Right atrium auricular region (tissue), 2 donors: ENCODE measurements at places on chromosomes 13 and 19.

- DNase-seq: no peak
These were observed 19.2 kb downstream of the RAB20 start for GRCh38 chr13:110542169-110542796.

DNA sequence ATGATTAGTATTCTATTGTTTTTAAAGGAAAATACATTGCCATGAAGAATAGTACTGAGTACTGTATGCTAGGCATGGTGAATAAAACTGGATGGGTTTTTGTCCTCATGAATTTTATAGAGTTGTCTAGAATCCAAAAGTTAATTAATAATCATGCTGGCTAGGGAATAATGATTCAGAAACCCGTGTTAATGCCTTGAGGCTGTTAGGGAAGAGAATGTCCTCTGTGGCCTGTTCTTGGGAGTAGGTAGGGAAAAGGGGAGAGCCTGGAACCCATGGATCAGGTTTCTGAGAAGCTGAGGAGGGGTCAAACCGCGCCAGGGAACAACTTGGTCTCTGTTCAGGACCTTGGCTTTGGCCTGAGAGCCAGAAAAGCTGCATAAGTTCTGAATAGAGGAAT is 1376.3 kb upstream of the SLC10A2 start:
- DNase-seq: no peak

DNA sequence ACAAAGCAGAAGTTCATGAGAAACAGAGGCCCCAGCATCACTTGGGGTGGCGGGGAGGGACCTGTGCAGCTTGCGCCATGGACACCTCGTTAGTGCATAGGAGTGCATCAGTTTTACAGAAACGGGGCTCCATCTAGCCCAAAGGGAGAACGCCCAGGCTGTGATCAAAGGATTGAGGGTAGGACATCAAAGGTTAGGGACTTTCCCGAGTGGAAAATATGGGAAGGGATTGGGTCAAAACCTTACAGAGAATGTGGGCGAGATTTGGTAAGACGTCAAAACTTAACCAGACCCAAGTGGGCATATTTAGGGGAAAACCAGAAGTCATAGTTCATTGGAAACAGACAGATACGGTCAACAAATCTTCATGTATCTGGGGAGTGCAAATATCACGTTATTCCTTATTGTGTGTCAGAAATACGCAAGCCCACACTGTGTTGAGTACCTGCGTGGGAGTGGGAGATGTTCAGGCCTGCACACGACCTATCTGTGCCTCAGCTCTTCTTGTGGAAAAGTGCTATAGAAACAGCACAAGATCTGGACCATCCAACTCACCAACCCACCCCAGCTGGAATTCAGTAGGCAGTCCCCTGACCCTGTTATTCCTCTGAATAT is 9.4 kb upstream of the GRAMD1A start:
- DNase-seq: no peak

GRCh38 chr19:814152-815078 is 7.3 kb downstream of the PLPPR3 start:
- no peak for DNase-seq

DNA sequence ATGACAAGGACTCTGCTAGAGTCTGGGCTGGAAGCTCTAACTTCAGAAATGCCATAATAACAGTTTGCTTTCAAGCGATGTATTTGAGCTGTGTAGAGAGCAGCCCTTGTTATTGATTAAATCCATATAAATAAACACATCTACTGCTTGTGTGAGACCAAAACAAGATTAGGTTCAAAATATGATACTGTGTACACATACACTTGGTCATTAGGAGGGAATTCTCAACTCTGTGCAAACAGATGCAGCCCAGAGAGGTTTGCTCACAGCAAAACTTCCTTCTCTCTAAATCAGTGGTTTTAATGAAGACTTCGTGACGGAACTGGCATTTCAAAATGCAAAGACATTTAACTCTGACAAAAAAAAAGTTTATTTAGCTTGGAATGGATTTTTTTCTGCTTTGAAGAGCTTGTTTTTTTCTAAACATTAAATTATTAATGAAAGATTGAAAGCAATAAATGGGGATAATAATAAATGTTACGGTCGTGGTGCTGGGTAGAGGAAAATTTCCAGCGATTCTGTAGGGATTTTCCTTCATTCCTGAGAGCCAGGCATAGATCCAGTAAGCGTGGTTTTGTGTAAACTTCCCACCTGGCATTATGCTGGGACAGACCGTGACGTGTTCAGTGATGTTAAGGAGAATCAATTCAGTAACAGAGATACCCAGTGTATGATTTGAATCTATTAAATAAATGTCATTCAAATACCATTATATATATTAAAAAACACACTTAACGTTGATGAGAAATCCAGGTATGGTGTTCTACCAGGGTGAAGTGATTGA is 213.7 kb downstream of the TEX29 start:
- DNase-seq: no peak

- DNase-seq: no peak
These were observed 36.1 kb downstream of the ZNF787 start for GRCh38 chr19:56084835-56085536.

GRCh38 chr13:40338217-40338616 is 328.2 kb downstream of the FOXO1 start:
- peak; percentile 32 for DNase-seq

GRCh38 chr13:100508455-100508854 is 80.1 kb downstream of the GGACT start:
- DNase-seq: no peak

- DNase-seq: no peak
These were observed 13.9 kb downstream of the ZNF543 start for GRCh38 chr19:57334191-57334590.

DNA sequence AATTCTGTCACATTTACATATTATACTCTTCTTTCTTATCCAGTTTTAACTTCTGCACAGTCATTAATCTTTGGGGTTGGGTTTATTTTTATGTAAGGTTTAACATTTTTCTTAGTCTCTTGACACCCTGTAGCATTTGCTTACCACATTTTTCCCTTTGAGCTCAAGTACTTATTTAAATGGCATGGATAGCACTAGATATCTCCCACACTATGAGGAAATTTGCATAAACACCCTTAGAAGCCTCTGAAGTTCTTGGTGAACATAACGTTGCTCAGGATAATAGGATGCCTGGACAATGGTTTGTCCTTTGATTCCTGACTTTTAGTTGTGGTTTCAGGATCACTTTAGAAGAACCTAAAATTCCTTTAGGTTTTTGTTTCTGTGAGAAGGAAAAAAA is 338.9 kb downstream of the PCDH17 start:
- no peak for DNase-seq

DNA sequence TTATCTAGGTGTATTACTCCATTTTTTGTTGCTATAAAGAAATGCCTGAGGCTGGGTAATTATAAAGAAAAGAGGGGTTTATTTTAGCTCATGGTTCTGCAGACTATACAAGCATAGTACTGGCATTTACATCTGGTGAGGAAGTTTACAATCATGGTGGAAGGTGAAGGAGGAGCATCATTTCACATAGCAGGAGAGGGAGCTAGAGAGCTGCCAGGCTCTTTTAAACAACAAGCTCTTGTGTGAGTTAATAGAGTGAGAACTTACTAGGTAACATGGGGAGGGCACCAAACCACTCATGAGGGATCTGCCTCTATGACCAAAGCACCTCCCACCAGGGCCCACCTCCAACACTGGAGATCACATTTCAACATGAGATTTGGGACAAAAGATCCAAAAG is 221.7 kb upstream of the GPC6 start:
- no peak for DNase-seq

- DNase-seq: no peak
These were observed 352.9 kb downstream of the FOXO1 start for GRCh38 chr13:40313269-40314200.

- no peak for DNase-seq
These were observed 2526.0 kb downstream of the PCDH9 start for GRCh38 chr13:64704121-64704649.

- DNase-seq: no peak
These were observed 25.9 kb downstream of the EFNA2 start for GRCh38 chr19:1311543-1312091.

GRCh38 chr13:66405908-66406802 is 824.0 kb downstream of the PCDH9 start:
- no peak for DNase-seq

GRCh38 chr13:86846501-86846900 is 824.7 kb upstream of the SLITRK5 start:
- DNase-seq: no peak

DNA sequence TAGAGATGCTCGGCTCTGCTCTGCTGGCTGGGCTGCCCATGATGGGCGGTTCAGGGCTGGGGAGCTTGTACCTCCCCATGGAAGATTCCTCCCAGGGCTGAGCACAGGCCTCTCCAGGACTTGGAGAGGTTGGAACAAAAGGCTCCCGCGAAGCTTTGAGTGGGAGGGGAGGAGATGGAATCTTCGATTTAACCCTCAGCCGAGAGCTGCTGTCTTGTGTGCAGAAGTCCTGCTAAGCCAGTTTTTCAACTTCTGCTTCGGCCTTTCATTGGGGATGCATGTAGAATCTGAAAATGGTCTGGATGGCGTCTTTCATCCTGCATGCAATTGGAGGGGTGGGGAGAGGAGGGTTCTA is 163.3 kb downstream of the KDM4B start:
- DNase-seq: no peak

DNA sequence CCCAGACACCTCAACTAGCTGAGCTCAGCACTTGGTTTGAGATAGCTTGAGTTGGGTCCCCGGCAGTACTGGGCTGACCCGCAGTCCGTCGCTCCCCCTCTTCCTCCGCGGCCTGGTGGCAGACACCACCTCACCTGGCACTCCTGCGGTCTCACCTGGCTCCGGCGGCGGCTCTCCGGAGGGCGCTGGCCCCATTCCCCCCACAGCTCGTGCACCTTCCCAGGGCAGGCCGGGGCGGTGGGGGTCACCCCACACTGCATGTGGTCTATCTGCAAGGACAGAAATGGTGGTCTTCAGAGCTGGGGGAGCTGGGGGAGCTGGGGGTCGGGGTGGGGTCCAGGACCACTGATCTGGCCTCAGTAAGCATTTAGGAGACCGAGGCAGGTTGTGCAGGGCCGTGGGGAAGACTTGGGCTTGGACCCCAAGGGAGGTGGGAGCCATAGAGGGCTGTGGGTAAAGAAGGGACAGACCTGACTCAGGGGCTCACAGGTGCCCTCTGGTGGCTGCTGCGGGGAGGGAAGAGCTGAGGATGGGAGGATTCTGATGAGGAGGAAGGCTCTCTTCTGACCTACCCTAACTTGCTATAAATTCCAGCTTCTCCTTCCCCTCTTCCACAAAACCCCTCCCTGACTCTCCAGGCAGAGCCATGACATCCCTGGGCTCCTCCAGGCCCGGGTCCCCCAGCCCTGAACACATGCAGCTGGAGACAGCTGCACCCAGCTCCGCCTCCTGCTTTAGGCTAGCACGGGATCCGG is 6.7 kb upstream of the PLIN4 start:
- DNase-seq: no peak

DNA sequence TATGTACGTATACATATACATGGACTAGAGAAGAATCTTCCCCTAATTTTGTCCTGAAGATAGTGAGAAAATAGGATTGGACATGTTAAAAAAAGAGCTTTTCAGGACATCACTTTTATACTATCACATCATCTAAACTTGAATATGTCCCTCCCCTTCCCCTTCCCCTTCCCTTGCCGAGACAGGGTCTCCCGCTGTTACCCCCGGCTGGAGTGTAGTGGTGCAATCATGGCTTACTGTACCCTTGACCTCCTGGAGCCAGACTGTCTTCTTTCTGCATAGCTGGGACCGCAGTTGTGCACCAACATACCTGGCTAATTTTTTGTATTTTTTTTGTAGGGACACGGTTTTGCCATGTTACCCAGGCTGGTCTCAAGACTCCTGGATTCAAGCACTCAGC is 6.6 kb downstream of the HNRNPM start:
- no peak for DNase-seq

- DNase-seq: no peak
These were observed 397.1 kb downstream of the SLITRK5 start for GRCh38 chr13:88068316-88068715.

- no peak for DNase-seq
These were observed 5.7 kb downstream of the C19orf25 start for GRCh38 chr19:1473085-1473851.

DNA sequence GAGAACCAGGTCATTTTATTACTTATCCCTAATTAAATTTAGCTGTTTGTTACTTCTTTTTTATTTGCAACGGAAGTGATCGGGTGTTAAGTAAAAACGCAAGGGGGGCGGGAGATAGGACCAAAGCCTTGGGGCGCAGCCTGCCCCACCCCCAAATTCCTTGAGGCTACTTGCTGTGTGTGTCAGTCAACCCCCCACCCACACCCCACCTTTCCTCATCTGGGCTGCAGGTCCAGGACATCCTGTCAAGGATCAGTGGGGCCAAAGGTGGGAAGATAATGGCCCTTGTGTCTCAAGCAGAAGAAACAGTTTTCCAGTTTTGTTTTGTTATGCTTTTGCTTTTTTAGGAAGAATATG is 1.2 kb upstream of the FOXO1 start:
- DNase-seq: no peak

- DNase-seq: no peak
These were observed 68.1 kb upstream of the STARD13 start for GRCh38 chr13:33353646-33354045.

GRCh38 chr19:36986131-36986530 is 70.0 kb downstream of the ZNF568 start:
- no peak for DNase-seq
